Stimulated activated CD8-positive, alpha-beta memory T cell treated with anti-CD3 and anti-CD28 coated beads, Interleukin-15, amount 100 ng/mL, for 4 hours (primary cell): ENCODE measurements at places on chromosomes 3 and 15.

DNA sequence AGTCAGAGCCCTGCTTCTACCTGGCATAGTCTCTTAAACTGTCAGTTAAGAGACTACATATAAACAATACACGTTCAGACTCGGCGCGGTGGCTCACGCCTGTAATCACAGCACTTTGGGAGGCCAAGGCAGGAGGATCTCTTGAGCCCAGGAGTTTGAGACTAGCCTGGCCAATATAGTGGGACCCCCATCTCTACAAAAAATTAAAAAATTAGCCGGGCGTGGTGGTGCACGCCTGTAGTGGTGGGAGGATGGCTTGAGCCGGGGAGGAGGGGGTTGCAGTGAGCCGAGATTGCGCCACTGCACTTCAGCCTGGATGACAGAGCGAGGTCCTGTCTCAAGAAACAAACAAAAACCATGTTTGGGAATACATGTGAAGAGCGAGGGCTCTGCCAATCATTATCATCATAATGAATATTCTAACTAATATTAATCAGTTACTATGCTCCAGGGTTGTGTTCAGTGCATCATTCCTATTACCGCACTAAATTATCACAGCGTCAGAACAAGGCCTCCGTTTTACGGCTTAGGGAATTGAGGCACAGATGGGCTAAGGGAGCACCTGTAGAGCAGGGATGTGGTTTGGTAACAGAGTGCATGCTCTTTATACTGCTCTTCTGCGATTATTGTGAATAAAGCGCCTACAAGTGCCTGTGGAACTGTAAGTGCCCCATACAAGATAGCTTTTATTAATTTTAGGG lies 844 bp upstream of the UQCC5 start:
- no peak for DNase-seq

DNA sequence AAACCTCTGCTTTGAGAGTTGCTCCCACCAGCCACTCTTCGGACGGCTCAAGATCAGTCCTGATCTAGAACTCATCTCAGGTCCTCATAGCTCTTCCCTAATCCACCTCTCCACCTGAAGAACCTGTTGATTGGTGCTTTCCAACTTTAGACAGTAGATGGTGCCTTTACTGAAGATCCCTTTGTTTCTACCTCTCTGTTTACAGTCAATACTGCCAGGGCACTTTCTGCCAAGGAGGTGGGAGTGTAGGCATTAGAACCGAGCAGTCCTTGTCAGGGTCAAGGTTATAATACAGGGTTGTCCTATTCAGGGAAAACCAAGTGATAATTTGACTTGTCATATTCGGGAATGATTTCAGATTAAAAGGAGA lies 1.2 kb downstream of the CGNL1 start:
- DNase-seq: no peak

DNA sequence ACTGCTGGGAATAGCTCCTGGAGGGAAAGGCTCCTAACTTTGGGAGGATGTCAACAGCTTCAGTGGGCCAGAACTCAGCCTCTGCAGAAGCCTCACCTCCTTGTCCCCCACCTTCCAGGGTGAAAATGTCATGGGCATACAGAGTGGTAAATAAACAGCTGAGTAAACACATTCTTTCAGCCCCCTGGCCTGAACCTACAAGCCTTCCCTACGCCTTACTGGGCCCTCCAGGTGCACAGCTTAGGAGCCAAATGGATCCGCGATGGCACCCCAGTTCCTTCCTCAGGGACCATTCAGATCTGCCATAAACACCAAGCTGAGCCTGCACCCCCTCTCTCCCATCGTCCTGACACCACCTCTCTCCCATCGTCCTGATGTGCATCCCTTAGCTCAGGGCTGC lies 126.2 kb upstream of the IGF1R start:
- DNase-seq: no peak

GRCh38 chr15:69311319-69311721 lies 12.6 kb downstream of the PAQR5 start:
- DNase-seq: no peak

GRCh38 chr3:127889461-127889863 lies 25.6 kb upstream of the KBTBD12 start:
- DNase-seq: no peak
